Activated CD4-positive, alpha-beta T cell treated with anti-CD3 and anti-CD28 coated beads, Interleukin-2, amount 50 U/mL, for 4 hours (primary cell): ENCODE measurements at places on chromosomes 1 and 21.
A peak's percentile ranks its signal among the peaks of the same experiment; 100 is the strongest.

GRCh38 chr1:88773540-88774150, 89.6 kb downstream of the PKN2 start:
- DNase-seq: no peak

DNA sequence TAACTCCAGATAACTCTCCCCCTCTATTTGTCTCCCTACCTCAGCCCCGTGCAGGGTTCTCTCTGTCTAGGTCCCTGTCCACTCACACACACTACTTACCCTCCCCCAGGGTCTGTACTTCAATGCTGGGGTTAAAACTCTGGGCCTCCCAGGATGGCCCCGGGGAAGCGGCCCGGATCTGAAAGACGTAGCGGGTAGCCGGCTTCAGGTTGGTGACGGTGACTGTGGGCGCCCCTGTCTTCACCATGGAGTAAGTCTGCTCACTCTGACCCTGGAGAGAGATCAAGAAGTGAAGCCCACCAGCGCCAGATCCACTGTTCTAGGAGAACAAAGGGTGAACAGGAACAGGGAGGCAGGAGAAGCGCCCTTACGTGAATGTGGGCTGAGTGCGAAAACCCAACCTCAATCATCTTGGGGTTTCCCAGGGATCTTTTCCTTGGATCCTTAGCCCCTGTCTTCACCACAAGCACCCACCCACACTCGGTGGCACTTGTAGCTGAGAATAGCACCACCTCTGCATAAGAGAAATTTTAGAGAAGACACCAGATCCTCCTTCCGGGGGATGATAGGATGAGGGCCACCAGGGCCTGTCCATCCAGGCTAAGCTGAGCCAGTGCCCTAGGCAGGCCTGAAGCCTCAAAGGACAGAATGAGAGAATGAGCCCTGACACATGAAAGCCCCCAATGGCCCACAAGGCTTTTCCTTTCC, 33.5 kb downstream of the EPHA10 start:
- DNase-seq: no peak

DNA sequence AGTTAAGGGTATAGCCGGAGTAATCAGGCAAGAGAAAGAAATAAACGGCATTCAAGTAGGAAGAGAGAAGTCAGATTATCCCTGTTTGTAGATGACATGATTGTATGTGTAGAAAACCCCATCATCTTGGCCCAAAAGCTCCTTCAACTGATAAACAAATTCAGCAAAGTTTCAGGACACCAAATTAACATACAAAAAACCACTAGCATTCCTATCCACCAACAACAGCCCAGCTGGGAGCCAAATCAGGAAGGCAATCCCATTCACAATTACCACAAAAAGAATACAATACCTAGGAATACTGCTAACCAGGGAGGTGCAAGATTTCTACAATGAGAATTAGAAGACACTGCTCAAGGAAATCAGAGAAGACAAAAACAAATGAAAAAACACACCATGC, 45.3 kb downstream of the MAST2 start:
- no peak for DNase-seq

DNA sequence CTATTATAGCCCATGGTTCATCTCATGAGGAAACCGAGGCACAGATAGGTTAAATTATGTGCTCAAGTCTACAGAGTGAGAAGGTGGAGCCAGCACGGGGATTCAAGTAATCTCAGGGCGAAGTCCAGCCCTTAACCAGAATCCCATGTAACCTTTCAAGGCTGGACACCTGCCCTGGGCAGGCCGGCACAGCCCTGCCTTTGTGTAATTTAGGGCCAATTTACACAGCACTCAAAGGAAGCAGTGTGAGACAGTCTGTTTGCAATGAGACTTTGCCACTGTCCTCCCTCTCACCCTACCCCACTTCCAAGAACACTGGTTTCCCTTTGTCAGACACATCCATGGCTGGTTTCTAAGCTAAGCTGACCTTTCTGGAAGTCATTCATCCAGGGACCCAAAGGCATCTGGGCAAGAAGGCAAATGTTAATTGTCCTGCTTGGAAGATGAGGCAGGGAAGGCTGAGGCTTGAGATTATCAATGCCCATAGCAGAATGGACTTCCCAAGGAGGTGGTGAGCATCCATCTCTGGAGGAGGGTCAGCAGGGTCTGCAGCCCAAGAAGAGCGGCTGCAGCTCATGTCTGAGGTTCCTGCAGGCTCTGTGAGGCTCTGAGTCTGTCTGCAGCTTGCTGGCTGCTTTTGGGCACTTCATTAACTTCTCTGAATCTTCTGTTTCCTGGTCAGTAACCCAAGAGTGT, 159.2 kb downstream of the TRABD2B start:
- no peak for DNase-seq

GRCh38 chr21:35051287-35051818, 2.3 kb upstream of the RUNX1 start:
- DNase-seq: peak; percentile 78

- no peak for DNase-seq
These were observed 29.6 kb downstream of the RGS5 start for GRCh38 chr1:163173121-163173520.

- no peak for DNase-seq
These were observed 1.1 kb upstream of the AJAP1 start for GRCh38 chr1:4653328-4653660.

DNA sequence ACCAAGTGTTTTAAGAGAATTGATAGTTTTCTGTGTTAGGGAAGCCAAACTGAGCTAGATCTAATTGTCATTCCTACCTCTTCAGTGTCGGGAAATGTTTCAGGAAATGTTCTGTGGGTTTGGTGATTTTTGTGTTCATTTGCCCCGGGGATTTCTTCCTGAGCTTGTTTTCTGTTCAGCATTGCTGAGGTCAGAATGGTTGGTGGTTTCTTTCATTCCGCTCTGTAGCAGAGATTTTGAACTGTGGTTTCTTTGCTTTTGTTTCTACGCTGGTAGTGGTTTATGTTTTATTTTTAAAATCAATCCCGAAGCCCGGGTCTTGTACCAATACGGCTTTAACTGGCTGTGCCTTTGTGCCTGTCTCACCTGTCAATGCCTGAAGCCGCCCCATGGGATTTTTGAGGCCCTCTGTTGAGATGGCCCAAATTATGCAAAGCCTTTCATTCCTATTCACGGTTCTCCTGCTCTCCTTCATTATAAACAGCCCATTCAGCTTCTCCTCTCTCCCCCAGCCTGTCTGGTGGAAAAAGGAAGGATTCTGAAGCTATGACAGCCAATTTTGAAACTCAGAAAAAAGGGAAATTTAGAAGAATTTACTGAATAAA, 417.2 kb upstream of the KAZN start:
- no peak for DNase-seq

DNA sequence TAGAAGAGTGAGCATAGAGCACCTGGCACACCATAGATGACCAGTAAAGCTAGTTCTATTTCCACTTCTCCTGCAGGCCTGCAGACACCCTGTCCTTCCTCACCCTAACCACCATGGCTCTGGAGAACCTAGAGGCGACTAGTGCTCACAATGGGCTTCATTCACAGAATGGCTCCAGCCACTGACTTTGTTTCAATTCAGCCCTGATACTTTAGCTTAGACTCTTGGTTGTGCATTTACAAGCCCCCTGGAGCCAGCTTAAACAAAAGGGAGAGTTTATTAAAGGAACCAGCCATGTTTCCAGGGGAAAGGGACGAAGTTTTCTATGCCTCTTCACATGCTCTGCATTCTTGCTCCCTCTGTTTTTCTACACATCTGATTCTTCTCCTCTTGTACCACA, 123.7 kb downstream of the NAV1 start:
- DNase-seq: no peak

DNA sequence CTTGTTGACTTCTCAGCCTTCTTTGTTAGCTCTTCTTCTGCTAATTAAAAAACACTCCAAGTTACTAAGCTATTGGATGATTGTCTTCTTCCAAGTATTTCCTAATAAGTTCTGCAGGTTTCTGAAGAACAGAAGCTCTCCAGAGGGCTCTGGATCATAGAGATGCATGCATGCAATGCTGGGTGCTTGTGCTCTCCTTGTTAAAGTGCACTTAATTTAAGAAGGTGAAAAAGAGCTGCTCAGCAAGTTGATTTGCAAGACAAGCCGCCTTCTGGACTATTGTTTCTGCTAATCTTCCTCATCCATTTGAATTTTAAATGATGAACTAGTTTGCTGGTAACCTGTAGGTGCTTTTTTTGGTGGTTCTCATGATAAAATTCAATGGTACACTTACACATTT, 16.1 kb downstream of the RRP15 start:
- DNase-seq: no peak

- DNase-seq: no peak
These were observed 10.7 kb upstream of the HUNK start for GRCh38 chr21:31862078-31862477.

- DNase-seq: no peak
These were observed 35.9 kb upstream of the CTTNBP2NL start for GRCh38 chr1:112359961-112360767.

GRCh38 chr1:17440827-17441168, 1.3 kb upstream of the RCC2 start:
- no peak for DNase-seq

DNA sequence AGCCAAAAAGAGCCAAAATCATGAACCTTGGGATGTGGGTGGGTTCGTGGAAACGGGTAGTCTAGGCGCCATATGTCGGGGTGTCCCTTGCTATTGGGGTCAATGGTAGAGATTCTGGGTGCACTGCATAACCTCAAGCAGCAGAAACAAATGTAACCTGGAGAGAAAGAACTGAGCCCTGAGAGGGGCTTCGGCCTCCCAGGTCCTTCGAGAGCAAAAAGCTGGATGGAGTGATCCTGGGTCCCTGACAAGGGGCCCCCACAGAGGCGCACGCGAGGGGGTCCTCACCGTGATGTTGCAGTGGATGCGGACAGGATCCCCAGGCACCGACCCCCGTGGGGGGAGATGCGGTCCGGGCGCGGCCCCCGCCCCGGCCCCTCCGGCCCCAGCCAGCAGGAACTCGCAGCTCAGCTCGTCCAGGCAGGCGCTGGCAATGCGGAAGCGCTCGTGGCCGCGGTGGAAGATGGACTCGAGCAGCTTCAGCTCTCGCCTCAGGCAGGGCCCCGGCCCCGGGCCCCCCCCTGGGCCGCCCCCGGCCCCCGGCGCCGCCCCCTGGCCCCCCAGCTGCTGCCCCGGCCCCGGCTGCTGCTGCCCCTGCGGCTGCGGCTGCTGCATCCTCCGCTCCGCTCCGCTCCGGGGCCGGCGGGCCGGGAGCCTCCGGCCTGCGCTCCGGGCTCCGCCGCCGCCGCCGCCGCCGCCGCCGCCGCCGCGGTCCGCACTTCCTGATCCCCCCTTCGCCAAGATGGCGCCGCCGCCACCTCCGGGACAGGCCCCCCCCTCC, at the start of gene UBE2Q1:
Gene UBE2Q1 (minus strand): TSS at position 724 of the 781 bp plus-strand sequence. CDS start 109 bp downstream, at position 615.
- peak; percentile 18 for DNase-seq

DNA sequence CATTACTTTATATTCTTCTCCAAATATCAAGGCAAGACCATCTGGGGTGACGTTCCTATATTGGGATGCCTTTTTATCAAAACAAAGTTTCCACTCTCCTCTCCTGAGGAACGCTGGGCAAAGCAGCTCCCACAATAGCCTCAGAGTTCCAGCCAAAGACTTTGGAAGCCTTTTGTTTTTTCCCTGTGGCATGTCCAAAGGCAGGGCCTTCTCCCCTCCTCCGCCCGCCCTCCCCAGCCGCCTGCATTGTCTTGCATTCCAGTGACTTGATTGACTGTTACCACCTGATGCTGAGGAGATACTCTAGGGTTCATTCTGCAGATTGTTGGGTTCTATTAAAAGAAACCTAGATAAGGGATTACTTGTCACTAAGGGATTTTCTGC, 43.5 kb downstream of the PROX1 start:
- DNase-seq: no peak

- DNase-seq: no peak
These were observed 157.3 kb upstream of the RUNX1 start for GRCh38 chr21:35206141-35207125.

GRCh38 chr1:18900303-18900841, 2.0 kb downstream of the ALDH4A1 start:
- no peak for DNase-seq

GRCh38 chr1:38015978-38016725, 3.6 kb downstream of the UTP11 start:
- DNase-seq: no peak

DNA sequence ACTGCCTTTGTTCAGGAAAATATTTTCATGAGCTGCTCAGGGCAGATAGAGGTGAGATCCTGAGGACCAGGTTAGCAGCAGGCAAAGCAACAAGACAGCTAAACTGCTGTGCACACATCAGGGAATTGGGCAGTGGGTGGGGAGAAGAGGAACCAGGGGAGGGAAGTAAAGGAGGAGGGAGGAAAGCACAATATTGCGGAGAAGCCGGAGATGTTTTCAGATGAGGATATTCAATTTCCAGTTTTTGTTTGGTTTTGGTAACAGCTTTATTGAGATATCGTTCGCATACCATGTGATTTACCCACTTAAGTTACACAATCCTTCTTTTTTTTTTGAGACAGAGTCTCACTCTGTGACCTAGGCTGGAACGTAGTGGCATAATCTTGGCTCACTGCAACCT, 34.5 kb downstream of the EPHA10 start:
- DNase-seq: no peak

GRCh38 chr1:110053552-110054428, 16.7 kb downstream of the ALX3 start:
- peak; percentile 67 for DNase-seq

- no peak for DNase-seq
These were observed 14.3 kb upstream of the SKI start for GRCh38 chr1:2213576-2214505.

DNA sequence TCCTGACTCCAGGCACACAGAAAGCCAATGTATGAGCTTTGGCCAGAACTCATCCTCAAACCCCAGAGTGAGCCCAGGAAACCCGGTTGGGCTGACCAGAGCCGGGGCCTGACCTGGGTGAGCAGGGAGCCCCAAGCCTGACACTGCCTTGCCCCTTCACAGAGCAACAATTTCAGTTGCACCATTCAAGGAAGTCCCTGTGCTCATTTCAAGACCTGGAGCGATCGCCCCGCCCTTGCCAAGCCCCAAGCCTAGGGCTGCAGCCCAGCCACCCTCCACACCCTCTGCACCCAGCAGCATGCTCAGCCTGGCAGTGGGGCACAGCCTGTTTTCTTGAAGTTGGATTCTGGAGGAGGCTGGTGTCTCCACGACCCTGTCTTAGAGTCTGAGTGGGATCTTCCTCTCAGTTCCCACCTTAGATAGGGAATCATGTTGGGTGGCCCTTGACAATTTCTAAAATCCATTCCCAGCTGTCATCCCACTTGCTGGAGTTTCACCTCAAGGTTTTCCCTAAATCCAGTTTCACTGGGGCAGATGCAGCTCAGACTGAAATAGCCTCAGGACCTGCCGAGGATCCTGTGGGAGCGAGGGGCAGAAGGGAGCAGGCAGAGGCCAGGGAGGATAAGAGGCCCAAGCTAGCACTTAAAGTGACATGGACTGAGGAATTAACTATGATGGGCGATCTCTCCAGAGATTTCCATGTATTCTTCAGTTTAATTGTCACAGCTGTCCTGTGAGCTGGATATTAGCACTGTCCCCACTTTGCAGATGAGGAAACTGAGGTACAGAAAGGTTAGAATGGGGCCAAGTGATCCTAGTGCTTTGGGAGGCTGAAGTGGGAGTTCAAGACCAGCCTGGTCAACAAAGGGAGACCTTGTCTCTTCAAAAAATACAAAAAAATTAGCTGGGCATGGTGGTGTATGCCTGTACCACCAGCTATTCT, 2.5 kb downstream of the NBL1 start:
- DNase-seq: no peak
